ENCODE measurements at places on chromosomes 3 and 15. TPM values are rescaled to one million over a fixed set of nuclear protein-coding genes. Genes with fewer than 3 reads are reported as not detected.

DNA sequence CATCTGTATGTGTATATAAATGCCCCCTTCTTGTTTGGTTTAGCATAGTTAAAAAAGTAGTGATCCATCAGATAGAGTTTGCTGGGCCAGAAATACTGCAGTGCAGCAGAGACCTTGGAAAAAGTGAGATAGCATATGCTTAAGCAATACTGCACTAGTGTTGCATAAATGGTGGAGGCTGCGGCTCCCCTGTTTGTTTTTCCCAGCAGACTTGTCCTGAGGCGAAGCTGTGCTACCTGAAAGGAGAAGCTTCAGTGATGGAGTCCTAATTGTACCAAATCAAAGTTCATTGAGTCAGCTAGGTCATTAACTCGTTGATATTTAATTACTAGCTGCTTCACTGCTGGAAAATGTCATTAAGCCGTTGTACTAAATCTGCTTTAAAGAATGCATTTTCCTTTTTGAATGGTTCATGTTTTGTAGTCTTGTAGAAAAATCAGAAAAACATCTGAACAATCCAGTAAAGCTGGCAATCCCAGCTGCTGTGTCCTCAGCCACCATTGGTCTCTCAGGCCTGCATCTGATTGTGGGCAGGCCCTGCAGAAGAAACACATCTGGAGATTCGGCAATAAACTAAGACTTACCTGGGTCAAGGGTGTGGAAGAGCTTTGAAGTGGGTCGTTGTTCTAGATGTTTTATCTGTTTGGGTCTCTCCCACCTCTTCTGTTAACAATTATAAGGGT, 169.6 kb downstream of the B3GALNT1 start:
- DNase-seq, result no peak

GRCh38 chr15:89937365-89938350, 24.9 kb upstream of the ARPIN start:
- no peak for DNase-seq

DNA sequence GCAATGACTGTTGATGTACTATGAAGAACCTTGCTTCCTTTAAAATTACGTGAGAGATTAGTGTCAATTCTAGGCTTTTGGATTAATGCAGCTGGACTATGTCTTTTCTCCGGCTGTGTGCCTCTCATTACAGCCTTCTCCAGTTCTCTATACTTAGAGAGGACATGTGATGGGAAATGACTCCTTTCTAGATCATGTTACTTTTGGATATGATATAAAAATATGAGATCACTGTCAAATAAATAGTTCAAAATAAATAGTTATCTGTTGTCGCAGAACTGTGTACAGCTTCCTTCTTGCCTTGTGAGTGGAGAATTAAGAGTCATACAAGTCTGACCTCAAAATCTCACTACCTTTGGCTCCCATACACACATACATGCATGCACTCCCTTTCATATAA, 592.4 kb downstream of the DIPK2A start:
- no peak for DNase-seq

GRCh38 chr3:76300746-76301145, 515.4 kb upstream of the ZNF717 start:
- no peak for DNase-seq

DNA sequence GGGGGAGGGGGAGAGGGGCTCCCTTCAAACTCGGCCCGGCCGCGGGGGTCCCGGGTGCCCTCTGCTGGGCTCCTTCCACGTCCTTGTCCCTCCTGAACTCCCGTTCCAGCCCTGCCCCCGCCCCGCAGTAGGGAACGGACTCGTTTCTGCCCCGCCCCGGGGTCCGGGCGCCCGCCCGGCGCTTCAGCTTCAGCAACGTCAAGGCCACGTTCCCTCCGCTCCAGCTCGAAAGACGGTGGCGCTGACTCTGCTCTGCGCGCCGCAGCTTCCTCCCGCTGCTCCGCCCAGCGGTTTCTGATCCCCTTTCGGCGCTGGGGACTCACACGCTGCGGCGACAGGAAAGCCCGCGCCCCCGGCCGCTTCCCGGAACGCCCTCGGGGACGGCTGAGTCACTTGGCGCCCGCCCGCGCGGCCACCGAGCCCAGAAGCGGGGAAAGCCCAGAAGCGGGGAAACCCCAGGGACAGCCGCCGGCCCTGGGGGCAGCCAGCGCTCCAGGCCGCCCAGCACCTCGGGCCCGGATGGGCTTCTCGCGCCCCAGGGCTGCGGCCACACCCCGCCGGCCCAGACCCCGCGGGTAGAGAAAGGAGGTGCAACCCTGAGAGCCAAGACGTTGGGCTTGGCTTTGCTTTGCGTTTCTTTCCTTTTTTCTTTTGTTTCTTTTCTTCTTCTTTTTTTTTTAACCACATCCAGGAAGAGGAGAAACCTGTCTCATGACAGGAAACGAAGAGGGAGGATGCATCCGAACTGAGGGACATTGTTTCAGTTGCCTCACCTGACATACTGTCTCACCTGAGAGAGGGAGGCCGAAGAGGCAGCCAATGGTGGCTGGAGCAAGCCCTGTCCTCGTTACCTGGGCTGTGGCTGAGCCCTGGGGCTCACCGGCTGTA, 28.9 kb downstream of the ARHGAP31 start:
- peak; percentile 87 for DNase-seq

GRCh38 chr3:116445311-116445841, at the start of gene LSAMP:
Gene LSAMP, minus strand, starts transcription at chr3:116445487.
- peak; percentile 40 for DNase-seq

- DNase-seq, result no peak
Observed at GRCh38 chr15:72566973-72567372, 87.5 kb upstream of the GOLGA6B start.

- DNase-seq, result no peak
Observed at GRCh38 chr3:128079823-128080222, 27.6 kb downstream of the SEC61A1 start.

- DNase-seq, result no peak
Observed at GRCh38 chr3:10310578-10310977, 10.3 kb downstream of the SEC13 start.

- DNase-seq, result no peak
Observed at GRCh38 chr3:127539366-127540060, 51.0 kb downstream of the TPRA1 start.

- DNase-seq, result peak; percentile 57
Observed at GRCh38 chr3:151282921-151283320, 4.6 kb upstream of the P2RY14 start.

DNA sequence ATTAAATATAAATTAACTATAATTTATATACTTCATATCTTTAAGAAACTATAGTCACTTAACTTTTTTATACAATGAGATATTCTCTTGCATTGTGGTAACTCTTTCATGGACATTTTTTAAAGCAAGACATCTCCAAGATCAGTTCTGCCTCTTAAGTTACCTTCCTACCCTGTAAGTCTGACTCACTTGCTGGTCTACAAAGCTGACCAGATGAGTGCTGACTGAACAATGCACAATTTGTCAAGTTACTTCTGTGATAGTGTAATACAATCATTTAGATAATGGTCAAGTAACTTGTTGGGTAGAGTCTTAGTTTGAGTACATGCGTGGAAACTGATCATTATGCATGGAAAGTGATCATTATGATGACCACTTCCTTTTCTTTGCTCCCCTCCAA, 145.9 kb downstream of the MEIS2 start:
- no peak for DNase-seq

DNA sequence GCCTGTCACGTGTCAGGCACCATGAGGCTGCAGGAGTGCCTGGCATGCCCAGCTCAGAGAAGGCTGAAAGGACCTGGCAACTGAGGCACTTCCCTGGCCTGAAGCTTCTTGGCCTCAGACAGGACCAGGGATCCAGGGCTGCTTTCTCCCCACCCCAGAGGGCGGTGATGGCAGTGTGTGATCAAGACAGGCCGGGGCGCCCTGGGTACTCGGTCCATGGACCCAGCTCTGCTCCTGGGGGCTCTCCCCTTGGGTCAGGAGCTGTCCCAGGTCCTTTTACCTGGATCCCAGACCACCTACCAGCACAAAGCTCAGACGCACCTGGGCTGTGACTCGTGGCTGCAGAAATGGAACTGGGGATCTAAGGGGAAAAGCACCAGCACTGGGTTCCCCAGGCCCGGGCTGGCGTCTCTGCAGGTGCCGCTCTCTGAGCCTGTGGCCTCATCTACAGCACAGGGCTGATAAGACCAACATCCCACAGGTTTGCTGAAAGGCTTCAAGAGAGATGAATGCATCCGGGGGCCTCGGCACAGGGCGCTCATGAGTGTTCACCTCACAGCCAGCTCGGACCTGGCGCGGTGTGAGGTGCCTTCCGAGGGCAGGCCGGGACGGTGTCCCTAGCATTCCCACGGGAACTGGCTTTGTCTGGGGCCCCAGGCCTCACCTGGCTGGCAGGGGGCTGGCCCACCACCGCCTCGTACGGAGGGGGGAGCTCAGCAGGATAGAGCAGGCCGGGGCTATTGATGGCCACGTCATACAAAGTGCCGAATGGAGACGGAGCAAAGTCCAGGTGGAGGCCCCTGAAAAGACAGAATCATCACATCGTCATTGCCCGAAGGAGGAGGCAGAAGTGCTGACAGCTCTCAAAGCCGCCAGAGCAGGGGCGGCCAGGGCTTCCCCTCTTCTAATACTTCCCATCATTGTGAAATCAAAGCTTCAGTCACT, 133.6 kb downstream of the NSMCE3 start:
- no peak for DNase-seq

GRCh38 chr15:90660195-90660998, 56.7 kb upstream of the BLM start:
- no peak for DNase-seq

DNA sequence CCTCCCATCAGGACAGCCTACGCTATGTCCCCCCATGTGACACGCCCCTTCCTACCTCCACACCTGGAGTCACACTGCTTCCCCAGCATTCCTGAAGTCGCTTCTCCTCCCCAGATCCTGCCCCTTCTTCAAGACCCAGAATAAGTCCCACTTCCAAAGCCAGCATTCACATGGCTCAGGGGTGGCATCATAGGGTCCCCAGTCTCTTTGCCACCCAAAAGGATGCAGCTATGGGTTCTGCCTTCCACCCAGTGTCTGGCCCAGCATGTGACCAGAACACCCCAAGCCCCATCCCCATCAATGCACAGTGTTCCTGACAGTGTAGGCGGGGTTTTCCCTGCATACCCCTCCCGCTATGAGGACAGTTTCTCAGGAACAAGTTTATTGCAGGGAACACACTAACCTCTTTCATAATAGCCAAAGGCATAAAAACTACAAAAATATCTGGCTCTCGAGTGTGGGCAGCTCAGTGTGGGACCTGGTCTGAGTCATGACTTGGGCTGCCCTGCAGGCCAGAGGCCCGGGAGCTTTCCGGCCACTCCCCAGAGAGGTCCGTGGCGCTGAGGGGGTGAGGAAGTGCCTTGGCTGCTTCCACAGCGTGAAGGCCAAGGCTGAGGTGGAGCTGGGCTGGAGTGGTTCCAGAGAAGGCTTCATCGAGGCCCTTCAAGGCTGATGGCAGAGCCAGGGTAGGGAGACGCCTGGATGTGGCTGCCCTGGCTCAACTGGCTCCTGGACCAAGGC, 5.8 kb downstream of the ISLR start:
- no peak for DNase-seq

DNA sequence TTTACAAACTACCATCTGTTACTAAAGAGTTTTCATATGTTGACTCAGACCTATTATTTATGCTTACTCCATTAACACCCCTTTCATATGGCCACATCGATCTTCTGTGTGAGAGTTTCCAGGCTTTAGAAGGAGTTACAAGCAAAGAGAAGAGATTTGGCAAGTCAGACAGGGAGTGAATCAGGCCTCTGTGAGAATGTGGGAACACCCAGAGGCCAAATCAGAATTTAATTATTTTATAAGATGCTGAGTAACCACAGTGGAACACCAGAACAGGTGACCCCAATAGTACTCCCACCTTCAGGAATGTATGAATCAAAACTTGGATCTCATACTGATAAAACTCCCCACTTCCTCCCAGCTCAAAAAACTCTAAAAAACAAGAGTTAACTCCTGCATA, 42.0 kb downstream of the IFT57 start:
- no peak for DNase-seq

DNA sequence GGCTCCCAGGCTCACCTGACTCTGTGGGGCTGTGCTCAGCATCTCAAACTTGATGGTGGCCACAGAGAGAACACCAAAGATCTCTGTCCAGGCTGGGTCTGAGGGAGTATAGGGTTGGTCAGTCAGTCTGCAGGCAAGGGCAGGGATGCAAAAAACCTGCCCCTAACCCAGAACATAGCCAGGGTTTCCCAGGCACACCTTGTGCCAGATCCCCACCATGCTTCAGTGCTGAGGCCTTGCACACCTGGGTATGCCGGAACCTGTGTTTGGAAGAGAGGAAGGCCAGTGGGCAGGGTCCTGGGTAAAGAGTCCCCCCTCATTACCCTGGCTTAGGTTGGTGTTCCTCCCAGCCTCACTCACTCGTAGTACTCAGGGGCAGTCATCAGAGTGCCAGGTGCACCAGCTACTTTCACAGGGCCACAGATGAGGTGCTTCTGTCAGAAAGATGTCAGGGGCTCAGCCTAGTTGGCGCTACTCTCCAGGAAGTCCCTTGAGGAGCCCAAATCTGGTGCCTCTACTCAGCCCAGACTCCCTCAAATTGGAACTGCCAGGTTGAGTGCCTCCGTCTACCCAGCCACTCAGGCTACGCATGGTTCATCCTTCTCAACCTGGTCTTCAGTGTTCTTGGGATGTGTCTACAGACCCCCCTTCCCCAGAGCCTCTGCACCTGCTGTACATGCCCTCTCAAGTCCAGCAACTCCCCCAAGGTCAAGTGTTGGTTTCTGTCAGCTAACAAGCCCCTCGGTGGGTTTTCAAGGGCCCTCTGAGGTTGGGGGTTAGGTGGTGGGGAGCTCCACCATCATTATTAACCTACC, 1.8 kb downstream of the DALRD3 start:
- no peak for DNase-seq

DNA sequence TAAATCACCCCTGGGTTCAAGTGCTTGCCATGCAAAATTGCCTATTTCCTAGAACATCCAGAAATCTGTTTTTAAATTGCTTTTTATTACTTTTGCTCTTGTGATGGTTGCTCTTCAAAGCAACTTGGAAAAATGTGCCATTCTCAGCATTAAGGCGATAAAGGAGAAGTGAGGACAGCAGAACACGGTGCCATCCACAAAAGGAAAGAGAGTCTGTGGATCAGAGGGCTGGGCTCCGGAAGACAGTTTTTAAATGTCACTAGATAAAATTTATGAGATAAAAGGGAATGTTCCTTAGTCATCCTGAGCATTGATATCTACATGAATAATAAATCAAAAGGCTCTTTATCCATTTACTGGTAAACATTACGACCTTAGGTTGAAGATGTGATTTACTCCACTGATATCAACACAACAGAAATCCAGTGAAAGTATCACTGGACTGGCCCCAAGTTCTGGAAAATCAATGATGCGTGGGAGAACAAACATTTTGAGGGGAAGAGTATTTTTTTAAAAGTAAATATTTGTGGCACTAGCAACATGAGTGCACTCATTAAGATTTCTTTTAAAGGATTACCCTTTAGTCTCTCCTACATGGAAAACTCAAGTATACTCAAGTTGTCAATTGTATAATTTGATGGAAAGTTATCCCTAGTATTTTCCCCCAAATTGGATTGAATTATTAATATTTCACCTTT, 554.7 kb downstream of the FHIT start:
- DNase-seq, result no peak

GRCh38 chr3:71317749-71318457, 265.6 kb downstream of the FOXP1 start:
- no peak for DNase-seq

The KBTBD12 gene
- polyA plus RNA-seq, result 1.1 TPM

The RTP3 gene
- polyA plus RNA-seq, result 0.06 TPM

The HEG1 gene
- polyA plus RNA-seq, result 29.7 TPM

The CAMK2N2 gene
- 0.19 TPM for polyA plus RNA-seq

The ADAMTS7 gene
- 25.2 TPM for polyA plus RNA-seq

The LRRC28 gene
- 36.9 TPM for polyA plus RNA-seq

The DPP8 gene
- 37.1 TPM for polyA plus RNA-seq

Data from renal pelvis (tissue), 12 donors.